Activated CD4-positive, alpha-beta T cell treated with anti-CD3 and anti-CD28 coated beads, Interleukin-2, amount 50 U/mL, for 16 hours (primary cell): ENCODE measurements at places on chromosomes 12 and 14.
A peak's percentile ranks its signal among the peaks of the same experiment; 100 is the strongest.

- no peak for DNase-seq
These were observed 13.9 kb upstream of the TNFRSF1A start for GRCh38 chr12:6355491-6356373.

DNA sequence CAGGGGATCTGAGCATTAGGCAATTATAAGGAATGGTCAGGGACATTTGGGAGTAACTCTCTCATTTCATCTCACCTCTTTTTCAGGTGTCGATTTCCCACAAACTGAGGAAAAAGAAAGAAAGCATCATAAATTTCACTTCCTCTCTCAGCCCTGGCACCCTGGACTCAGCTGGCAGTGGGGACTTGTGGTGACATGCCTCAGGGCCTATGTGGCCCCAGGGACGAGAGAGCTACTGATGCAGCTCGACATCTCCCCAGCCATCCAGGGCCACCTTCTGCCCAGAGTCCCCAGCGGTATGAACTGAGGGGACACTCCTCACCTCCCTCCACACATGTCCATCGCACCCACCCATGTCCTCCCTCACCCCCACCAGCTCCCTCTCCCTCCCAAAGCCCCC is 11.7 kb downstream of the TNFRSF1A start:
- DNase-seq = no peak

DNA sequence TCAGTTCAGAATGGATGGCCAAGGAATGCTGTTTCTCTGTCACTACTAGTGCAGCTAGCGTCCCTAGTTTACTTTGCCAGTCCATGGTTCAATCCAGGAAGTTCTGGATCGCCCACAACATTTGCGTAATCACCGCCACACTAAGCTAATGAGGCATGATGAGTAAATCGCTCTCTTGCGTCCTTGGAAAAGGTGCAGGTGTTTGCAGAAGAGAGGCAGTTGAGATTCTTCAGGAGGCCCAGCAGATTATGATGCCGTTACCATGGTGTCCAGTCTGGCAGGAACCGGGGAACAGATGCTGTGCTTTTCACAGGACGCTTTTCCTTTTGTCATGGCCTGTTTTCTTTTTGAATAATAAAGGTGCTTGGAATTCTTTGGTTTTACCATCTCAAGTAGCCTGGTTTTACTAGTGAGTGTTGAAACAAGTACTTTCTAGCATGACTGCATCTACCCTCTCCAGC is 9.0 kb downstream of the TPH2 start:
- DNase-seq = no peak

DNA sequence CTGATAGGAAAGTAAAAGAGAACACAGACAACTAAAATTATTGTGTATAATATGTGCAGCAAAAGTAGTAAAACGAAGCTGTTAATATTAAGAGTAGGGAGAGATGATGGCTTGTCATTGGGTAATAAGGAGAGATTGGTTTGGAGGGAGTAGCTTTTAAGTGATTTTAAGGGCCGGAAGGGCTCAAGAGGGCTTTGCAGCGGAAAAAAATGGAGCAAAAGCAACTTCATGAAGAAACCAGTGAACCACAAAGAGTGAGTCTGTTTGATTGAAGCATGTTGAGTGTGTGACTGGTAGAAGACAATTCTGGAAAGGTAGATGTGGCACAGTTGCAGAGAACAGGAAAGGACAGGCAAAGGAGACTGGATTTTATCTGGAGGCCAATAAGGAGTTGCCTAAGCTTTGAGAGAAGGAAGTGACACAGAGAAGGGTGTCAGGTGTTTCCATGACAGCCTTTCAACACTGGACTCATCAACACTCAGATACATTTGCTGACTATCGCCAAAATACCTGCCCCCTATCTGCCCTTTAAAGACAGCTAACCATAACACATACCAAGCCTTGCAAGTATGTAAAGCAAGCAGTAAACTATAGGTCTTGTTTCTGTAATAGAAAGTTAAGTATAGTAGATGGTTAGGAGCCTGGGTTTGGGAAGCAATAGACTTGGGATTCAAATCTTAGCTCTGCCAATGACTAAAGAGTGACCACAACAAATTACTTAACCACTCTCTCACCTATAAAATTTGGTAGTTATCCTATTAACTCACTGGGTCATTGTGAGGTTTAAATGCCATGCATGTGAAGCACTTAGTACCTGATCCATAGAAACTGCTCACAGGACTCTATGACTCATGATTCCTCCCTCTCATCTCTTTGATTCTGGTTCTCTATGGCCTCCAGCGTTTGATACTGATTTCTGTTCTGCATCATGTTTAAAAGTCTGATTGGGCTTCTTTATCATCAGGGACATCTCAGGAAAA is 117.3 kb upstream of the LMNTD1 start:
- DNase-seq = no peak

GRCh38 chr14:89720076-89720687 is 234.3 kb downstream of the EFCAB11 start:
- peak; percentile 40 for DNase-seq

- DNase-seq = no peak
These were observed 13.1 kb downstream of the MAP3K12 start for GRCh38 chr12:53485955-53486735.

DNA sequence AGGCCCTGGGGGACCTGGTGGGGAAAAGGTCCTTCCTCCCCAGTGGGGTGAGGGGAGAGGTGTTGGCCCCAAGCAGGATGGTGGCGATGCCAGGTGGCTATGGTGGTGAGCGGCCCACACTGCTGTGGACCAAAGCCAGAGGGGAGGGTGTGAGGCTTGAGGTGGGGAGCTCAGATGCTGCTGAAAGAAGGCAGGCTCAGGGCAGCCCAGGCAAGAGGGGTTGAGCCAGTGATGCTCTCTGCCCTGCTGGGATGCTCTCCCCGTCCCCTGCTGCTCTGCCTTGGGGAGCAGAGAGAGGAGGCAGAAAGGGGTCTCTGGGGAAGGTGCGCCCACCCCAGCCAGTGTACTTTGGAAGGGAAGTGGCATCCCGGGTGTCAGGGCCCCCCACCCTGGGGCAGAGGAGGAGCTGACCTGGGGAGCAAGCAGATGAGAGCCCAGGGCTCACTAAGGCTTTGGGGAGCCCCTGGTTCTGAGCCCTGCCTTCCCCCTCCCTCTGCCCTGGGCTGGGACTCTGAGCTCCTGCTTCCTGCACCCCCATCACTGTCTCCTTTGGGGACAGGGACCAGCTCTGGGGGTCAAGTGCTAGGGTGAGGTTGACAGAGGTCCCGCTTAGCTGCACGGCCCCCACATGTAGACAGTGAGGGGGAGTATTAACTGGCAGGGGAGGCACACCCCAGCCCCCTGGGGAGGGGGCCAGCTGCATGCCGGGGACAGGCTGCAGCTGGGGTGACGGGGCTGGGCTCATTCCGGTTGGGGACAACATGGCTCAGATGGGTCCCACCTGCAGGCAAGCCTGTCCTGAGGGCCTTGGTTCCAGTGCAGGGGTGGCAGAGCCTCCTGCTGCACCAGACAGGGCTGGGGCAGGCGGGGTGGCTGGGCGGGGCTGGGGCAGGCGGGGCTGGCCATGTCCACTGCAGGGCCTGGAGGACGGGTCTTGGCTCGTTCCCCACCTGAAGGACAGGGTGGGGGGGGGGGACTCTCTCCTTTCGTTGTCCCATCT is 124.4 kb downstream of the KIF26A start:
- no peak for DNase-seq

- no peak for DNase-seq
These were observed 41.0 kb downstream of the HSD17B6 start for GRCh38 chr12:56804169-56804568.

GRCh38 chr12:96069511-96070231 is 34.3 kb upstream of the LTA4H start:
- no peak for DNase-seq

DNA sequence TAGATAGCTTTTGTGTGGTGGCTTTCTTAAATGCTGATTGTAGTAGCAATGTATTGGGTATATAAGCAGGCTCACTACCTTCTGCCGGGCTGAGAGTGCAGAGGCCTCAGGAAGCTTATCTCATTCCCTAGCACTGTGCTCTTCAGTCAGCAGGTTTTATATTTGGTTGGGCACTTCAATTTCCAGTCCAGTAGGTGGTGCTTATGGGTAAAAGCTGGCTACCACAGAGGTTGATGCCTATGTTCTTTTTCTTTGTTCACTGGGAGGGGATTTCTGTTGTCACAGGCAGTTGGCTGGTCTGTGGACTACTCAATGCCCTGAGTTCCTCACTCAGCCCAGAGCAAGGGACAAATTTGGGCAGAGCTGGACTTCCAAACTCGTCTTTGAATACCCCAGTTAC is 43.0 kb upstream of the GLIPR1 start:
- peak; percentile 21 for DNase-seq

DNA sequence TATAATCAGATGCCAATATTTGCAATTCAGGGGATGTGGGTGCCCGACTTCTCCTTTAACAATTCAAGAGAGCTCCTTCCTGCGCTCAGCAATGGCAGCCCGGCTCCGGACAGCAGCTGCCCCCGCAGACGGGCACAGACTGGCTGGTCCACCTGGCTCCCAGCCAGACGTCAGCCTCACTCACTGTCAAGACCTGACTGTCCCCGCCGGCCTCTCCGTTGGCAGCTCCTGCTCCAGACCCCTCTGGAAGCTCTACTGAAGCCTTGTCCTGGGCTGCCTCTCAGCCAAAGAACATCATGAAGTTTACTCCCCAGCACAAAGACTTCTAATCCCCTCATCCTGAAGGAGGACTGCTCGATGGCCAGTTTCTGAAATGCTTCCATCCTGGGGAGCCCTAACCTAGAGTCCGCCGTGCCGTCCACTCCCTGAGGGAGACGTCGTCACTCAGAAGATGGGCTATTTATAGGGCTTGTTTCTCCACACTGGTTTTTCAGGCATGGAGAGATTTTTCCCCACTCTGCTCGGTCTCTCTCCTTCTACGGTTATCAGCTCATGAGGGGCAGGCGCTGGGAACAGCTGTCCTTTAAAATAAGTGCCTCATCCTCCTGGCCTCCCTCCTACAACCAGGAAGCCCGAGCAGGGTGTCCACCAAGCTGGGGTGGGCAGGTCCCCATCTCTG is 126.2 kb downstream of the RFLNA start:
- no peak for DNase-seq

GRCh38 chr14:73238424-73238852 is 1.1 kb downstream of the PAPLN start:
- DNase-seq = no peak

- no peak for DNase-seq
These were observed 380.4 kb upstream of the DDHD1 start for GRCh38 chr14:53533384-53533970.

DNA sequence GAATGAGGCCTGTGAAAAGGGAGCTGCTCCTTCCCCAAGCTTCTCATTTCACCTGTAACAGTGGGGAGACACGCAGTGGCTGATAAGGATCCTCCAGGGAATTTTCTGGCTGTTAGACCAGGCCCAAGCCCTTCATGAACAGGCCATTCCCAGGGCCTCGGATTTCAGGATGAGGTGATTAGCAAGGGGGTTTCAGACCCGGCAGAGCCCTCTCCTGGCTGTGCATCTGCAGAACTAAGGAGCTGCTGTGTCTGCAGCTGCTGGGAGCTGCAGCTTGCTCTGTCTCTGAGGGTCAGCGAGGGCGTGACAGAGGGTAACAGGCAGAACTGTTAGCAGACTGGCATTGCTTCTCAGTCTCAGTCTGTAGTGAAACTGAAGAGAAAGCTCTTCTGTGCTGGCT is 110.4 kb downstream of the KCNA5 start:
- no peak for DNase-seq

GRCh38 chr14:96232506-96232905 is 23.5 kb upstream of the BDKRB1 start:
- DNase-seq = no peak

DNA sequence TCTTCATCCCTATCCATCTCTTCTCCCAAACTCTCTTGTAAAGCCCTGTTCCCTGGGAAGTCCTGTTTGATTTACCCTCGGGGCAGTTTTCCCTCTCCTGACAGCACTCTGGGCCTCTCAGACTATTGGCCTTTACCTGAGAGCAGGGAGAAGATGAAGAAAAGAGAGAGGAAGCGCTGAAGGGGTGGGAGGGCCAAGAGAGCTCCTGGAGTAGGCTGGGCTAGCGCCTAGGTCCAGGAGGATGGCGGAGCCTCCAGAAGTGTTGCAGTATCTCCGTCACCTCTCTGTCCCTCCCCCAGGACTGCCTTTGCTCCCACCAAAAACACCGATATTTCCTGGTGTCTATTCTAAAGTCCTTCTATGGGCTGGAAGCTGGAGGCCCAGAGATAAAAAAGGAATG is 5.7 kb upstream of the IGFBP6 start:
- no peak for DNase-seq

GRCh38 chr14:76918256-76918781 is 92.1 kb downstream of the LRRC74A start:
- no peak for DNase-seq

- no peak for DNase-seq
These were observed 92.3 kb upstream of the SCAF11 start for GRCh38 chr12:46082490-46083200.

- no peak for DNase-seq
These were observed 630.8 kb downstream of the RERGL start for GRCh38 chr12:17459214-17459613.

DNA sequence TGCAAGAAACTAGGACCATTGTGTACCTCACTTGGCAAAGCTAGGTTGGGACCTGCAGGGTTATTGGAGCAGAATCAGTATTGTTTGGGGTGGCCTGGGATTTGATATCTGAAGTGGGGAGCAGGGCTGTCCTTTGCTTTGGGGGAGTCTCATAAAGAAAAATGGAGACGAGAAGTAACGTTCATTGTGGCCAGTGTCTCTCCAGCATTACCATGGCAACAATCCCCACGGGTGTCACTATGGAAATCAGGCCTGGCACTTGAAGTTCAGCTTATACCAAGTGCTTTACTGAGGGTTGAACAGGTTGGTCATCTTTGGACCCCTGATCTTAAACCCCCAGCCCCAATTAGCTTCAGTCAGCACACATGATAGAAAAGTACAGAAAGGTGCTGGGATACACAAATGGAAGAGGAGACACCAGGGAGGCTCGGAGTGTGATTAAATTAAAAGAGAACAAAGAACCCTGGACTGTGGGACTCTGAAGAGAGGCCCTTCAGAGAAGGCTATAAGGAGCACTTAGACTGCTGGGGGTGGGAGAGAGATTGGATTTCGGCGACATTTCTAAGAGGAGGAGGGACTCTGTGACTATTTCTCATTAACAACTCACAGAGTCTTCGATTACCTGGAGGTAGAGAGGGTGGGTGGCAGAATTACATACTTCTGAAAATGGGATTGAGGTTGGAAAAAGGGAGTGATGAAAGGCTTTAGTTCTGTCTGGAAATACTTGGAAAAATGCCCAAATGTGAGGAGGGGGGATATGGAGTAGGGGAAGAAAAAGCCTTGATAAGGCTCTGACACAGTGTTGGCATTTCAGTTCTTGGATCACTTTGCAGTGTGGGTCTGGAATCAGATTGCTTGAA is 3.7 kb downstream of the KIF5A start:
- no peak for DNase-seq

DNA sequence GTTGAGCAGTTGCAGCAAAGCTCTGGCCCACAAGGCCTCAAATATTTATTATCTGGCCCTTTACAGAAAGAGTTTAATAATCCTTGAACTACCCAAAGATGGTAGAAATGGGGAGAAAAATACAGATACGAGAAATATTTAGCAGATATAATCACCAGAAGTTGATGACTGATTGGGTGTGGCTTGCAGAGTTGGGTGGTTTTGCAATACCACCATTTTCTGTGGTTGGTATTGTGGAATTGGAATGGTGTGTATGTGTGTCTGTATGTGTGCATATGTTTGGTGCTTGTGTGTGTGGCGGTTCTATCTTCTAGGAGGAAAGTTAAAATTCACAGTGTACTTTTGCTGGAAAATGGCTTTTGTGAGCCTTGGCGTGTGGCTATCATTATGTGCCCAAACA is 85.4 kb upstream of the MANSC4 start:
- DNase-seq = no peak

GRCh38 chr12:131385313-131386166 is 325.4 kb upstream of the SFSWAP start:
- DNase-seq = no peak
